Stimulated activated CD4-positive, alpha-beta T cell treated with anti-CD3 and anti-CD28 coated beads, Interleukin-2, amount 100 ng/mL, for 24 hours (primary cell): ENCODE measurements at places on chromosomes 6 and 20.

DNA sequence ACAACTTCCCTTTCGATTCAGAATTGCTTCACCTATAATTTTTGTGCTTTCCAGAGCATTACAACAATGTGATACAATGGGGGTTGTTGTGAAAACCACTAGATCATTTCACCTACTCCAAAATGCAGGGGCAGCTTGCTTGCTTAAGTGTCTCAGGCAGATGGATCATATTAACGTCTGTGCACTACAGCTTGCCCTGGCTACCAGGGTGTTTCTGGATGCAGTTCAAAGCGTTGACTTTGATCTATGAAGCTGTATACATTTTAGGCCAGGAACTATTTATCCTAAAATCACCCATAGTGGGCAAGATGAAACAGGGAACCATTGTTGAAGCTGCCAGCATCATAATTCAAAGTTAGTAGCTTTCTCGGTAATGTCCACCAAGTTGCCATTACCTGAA is 339.5 kb upstream of the HSF2 start:
- no peak for DNase-seq

DNA sequence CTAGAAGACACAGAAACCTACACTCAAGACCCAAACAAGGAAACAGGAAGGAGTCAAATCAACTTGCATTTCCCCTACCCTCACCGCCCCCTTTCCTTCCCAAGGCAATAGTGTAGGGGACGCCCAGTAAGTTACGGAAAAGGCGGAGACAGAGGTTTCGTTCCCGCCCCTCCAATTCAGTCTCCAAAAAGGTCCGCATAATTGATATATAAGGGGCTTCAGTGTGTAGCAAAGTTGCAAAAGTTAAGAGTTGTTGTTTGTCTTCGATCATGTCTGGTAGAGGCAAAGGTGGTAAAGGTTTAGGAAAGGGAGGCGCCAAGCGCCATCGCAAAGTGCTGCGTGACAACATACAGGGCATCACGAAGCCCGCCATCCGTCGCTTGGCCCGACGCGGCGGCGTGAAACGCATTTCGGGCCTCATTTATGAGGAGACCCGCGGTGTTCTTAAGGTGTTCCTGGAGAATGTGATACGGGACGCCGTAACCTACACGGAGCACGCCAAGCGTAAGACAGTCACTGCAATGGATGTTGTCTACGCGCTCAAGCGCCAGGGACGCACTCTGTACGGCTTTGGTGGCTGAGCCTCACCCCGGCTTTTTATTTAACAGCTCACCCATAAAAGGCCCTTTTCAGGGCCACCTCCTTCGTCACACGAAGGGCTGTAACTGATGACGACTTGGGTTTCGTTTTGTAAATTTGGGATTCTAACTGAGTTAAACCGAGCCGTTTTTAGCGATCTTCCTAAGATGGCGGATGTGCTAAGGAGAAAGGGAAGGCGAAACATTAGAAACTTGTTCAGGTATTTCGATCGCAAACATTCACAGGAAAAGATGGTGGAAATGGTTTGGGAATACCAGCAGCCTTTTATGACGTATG is 124.6 kb upstream of the BTN3A2 start:
- DNase-seq = peak; percentile 71

DNA sequence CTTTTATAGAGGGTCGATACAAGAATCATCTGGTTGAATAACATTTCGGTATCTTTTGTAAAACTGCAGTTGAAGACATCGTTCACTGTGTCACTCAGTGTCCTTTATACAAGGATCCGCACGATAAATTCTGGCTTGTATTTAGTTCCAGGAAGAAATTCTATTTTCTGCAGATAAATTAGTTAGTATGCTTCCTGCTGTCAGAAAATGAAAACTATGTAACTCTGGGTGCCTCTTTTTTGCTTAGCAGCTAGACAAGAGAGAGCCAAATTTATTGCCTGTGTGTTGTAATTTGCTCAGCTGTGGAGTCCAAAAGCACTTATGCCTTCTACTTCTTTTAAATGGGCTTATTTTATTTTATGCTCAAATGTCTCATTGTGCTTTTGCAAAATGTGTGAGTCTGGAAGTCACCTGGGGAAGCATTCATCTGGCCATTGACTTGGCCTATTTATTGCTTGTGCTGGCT is 56.5 kb upstream of the KCNK16 start:
- DNase-seq = no peak

GRCh38 chr20:64129146-64129782 is 21.9 kb upstream of the NPBWR2 start:
- no peak for DNase-seq
